Thoracic aorta (tissue), 2 donors: ENCODE measurements at places on chromosomes 5 and 9.

DNA sequence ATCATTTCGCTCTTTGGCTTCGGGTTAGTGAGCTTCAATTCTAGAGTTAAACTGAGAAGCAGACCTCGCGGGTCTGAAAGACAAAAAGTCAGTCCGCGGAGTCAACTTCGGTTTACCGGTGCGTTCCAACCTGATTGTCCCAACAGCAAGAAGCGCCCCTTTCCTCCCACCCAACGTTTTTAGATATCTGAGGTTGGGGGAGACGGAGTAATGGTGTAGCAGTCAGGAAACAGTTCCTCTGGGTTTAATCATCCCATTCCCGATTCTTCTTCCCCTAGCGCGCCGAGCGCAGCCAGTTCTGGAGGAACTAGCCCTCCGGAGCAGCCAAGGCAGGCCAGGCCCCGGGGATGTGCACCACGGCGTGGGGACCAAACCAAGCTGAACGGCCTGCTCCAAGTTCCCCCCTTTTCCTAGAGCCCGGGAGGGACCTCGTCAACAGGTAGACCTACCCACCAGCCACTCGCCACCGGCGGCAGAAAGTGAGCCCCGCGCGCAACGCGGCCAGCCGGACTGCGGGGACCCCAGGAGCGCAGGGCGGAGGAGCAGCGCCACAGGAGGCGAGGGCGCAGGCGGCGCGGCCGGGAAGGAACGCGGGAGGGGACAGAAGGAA, 622 bp upstream of the ISL1 start:
- DNase-seq, result no peak

DNA sequence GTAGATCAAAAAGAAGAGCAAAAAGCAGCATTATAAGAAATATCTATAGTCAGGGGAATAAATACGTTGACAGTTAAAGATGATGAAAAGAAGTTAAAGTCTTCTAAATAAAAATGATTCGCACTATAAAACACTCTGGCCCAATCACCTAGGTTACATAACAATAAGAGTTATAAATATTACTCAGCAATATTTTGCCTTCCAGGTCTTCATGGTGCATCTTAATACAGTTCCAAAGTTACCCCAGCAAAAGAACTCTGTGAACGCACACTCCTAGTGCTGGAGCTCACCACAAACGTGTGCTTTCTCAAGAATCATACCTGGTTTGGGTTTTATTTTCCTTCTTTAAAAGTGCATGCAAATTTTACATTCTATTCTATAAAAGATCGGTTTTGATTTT, 44.7 kb downstream of the EPB41L4A start:
- DNase-seq, result no peak

DNA sequence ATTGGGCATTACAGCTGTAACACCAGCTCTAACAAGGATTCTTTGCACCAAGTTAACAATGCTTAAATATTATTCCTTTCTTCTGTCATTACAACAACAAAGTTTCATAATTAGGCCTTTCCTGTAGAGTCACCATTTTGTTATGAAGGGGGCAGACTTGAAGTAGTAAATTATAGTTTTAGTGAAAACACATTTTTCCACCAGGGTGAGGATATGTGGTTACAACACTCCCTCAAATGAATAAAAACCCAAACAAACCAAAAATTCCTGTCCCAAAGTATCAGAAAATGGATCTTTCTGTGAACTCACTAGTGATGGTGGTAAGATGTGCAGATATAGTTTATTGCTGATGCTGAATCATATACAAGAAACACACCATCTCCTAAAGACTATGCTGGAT, 250.5 kb upstream of the TUT7 start:
- no peak for DNase-seq

- DNase-seq, result no peak
These were observed 190.3 kb downstream of the TMEM167A start for GRCh38 chr5:82886911-82887310.

GRCh38 chr5:54243483-54244080, 66.8 kb downstream of the ARL15 start:
- DNase-seq, result no peak

- DNase-seq, result no peak
These were observed 6.4 kb upstream of the ST6GALNAC6 start for GRCh38 chr9:127905788-127906191.

- DNase-seq, result no peak
These were observed 221.7 kb downstream of the PCSK5 start for GRCh38 chr9:76112151-76112550.

DNA sequence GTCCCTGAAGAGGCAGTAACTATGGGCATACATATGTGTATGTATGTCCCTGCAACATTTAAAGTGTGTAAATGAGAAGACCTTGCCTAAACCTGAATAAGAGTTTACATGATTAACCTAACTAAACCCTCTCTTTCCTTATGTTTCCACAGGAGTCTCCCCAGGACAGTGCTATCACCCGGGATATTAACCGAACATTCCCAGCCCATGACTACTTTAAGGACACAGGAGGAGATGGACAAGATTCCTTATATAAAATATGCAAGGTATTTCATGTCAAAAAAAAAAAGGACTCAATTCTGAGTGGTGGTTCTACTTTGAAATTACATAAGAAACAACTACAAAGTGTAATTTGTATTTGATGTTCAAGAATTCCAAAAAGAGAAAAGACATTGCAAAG, 31.7 kb downstream of the GPR21 start:
- no peak for DNase-seq

GRCh38 chr5:61277190-61277589, 54.9 kb upstream of the ZSWIM6 start:
- no peak for DNase-seq

DNA sequence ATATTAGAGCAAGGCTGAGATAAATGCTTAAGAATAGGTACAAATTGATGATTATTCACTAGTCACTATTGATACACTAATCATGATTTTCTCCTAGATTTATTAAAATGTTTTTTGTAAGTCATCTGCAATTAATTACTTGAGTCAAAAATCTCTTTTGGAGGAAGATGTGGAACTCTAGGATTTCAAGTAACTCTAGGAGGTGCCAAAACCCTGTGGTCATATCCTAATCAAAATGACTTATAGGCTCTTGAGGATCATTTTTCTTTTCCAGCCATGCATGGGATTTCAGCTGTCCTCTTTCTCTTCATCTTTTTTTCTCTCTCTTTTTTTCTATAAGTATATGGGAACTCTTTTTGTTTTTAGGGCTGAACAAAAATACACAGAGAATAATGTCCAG, 141.8 kb upstream of the CD180 start:
- DNase-seq, result no peak

DNA sequence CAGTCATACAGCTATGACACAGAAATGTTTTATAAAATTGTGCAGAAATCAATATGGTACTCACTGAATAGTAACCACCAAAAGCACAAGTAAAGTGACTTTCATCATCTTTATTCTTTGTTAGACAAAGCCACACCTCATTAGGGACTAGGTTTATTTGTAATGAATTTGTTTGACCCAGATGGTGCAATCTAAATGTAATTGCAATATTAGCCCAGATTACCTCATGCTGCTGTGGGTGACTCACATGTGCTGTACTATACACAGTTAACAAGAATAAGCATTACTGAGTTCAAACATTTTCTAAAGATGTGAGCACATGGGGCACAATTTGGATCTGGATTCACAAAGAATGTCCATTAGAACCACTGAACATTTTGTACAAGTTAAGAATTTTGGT, 759.3 kb upstream of the TYRP1 start:
- no peak for DNase-seq

- DNase-seq, result no peak
These were observed 33.9 kb downstream of the UNC13B start for GRCh38 chr9:35195683-35196082.

DNA sequence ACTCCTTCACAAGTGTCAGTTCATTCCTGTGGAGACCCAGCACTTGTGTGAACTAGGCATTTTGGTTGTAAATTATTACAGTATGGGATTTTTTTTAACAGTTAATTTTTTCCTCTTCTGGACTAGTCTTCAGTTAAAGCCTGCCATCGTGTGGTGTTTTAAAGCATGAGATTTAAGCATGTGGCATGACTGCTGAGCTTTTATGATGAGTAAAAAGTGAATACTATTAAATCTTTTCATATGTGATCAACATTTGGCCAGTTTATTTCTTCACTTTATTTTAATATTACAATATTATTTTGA, 25.0 kb downstream of the LMNB1 start:
- no peak for DNase-seq

DNA sequence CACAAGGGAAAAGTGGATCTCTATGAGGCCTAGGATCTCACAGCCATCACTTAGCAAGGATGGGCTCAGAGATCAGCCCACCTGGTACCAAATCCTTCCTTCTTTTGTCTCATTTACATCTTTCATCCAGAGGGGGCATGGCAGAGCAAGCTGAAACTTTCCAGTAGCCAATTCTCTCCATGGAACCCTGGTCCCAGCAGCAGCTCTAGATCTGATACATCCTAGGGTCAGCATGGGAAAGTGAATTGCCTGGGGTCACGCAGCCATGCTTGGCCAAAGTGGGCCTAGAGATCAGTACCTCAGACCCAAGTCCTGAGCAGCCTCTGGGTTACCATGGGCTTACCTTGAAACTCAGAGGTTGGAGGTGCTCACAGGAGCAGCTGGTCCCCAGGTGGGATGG, 170.5 kb downstream of the GABBR2 start:
- DNase-seq, result no peak

DNA sequence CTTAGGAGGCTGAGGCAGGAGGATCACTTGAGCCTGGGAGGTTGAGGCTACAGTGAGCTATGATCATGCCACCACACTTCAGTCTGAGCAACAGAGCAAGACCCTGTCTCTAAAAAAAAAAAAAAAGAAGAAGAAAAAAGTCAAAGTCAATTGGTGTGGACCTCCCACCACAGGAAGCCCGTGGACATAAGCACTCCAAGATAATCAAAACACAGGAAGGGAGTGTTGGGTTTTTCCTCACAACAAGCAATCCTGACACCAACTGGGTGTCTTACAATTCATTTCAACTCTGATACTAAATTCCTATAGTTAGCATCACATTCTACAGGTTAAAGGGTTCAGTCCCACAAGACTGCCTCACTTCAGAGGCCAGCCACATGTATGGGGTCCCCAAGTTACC, 70.7 kb downstream of the PDE6A start:
- DNase-seq, result no peak

DNA sequence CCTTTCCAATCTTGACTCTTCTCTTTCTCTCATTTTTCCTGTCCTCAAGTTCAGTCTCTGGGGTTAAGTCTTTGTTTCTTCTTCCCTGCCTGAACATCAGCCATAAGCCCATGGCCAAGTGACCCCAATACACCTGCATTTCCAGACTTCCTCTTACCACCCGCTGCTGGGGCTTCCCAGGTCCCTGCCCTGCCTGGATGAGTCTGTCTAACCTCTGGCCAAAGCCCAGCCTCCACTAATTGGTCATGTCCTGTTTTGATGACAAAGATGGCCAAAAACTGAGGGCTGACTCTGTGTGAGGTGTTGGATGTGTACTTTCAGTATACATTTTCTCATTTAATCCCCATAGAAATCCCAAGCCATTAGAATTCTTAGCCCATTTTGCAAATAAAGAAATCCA, 47.3 kb downstream of the SH3TC2 start:
- no peak for DNase-seq

- DNase-seq, result no peak
These were observed 224.5 kb upstream of the CDH6 start for GRCh38 chr5:30968971-30969370.

GRCh38 chr5:172178301-172178987, 9.6 kb downstream of the STK10 start:
- DNase-seq, result no peak

DNA sequence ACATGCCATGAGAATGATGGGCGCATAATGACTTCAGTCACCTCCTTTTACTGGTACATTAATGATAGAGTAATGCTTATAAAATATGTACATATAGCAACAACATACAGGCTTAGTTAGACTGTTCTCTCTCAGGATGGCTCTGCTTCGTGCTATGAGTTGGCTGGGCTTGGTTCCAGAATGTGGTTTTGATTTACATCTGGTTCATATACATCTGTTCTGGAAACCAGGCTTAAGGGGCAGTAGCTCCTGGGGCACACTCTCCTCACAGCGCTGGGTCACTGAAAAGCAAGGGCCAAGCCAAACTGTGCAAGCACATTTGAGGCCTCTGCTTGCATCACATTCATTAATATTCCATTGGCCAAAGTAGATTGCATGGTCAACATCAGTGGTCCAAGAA, 44.9 kb downstream of the PCSK1 start:
- no peak for DNase-seq

- DNase-seq, result no peak
These were observed 1.2 kb downstream of the SLC24A2 start for GRCh38 chr9:19787672-19788071.

DNA sequence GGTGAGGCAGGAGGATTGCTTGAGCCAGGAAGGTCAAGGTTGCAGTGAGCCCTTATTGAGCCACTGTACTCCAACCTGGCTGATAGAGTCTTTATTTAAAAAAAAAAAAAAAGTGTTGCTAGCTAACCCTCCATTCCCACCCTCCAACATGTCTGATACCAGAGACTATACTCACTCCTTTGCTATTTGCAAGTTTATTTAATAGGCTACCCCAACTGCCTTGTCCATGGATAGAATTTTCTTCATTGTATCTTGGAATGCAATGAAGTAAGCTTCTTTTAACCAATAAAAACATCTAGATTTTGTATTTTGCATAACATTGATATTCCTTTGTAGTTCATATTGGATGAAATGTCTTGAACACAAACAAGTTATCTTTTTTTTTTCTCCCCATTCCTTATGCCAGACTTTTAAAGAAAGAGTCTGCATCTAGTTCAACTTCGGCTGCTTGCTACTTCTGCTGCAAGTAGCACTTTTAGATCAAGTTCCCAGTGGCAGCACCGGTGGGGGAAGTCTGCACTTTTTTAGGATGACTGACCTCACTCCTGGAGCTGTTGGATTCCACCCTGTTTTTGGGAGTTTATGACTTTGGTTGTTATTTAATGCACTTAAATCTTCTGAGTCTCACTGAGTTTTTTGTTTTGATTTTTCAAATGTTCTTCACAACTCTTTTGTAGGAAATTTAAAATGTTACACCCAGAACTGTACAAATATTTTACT, 112.5 kb downstream of the UHRF2 start:
- DNase-seq, result no peak

GRCh38 chr5:1218351-1219080, 6.7 kb upstream of the SLC6A18 start:
- no peak for DNase-seq

DNA sequence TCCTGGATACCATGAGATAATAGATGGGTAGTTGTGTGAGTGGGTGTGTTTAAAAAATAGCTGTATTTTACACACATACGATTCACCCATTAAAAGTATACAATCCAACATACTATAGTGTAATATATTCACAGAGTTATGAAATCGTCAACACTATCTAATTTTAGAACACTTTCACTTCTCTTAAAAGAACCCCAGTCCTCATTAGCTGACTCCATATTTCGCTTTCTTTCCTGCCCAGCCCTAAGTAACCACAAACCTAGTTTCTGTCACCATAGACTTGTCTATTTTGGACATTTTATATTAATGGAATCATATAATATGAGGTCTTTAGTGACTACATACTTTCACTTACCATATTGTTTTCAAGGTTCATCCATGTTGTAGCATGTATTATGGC, 63.8 kb upstream of the S1PR3 start:
- no peak for DNase-seq

DNA sequence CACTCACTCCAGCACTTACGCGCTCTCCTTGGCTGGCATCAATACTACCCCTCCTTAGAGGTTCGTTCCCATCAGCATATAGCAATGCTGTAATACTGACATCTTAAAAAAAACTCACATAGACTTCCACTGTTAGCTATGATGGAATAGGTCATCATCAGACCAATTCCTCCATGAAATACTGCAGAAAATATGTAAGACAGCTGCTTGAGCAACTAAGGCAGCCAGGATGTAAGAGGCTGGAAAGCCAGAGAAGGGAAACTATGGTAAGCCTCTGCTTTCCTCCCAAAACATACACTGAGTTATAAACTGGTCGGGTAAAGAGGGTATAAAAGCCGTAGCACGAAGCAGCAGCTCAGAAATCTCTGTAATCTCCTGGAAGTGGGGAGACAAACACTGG, 33.5 kb downstream of the AUH start:
- DNase-seq, result no peak
